ENCODE measurements at places on chromosomes 3 and 15. TPM values are rescaled to one million over a fixed set of nuclear protein-coding genes. Genes with fewer than 3 reads are reported as not detected.

- DNase-seq, result no peak
Observed at GRCh38 chr3:181727341-181728032, 15.8 kb downstream of the SOX2 start.

DNA sequence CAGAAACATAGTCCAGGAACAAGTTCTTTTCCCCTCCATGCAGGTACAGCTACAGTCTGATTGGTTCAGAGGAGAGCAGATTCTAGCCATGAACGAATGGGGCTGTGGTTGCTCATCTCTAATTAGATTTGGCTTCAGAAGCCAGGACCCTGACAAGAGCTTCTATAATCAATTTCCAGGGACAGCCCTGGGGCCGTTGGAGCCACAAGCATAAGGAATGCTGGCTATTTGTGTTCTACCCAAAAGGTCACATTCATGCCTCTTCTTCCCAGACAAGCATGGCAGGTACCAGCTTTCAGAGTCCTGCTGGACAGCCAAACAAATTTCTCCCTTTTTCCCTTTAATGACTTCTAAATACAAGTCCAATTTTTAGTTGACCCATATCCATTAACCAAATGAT is 215.5 kb upstream of the LRTM1 start:
- no peak for DNase-seq

GRCh38 chr3:65484964-65485363 is 553.8 kb downstream of the MAGI1 start:
- DNase-seq, result no peak

DNA sequence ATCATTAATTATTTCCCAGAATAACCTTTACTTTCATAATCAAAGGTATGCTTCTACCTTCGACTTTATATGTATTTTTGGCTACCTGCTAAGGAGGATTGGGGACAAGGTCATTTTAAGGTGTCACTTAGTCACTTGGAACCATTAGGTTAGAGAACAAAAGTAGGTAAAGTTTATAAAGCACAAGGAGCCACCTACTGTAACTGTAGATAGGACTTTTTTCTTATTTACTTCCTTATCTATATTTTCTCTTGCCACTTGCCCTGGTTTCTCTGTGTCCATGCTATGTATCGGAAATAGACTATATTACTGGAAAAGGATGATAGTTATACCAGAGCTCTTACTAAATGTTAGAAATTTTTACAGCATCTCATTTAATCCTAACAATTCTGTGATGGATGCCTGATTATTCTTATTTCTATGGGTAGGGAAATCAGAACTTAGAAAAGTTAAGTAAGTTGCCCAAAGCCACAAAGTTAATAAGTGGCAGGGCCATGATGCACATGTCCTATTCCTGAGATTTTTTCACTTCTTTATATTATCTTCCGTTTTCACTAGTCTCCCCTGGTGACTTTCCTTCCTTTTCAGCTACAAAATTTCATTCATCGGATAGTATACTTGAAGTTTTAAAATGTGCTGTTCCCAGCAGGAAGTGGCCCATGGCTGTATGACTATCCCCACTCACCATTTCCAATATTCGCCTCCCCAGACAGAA is 132.5 kb downstream of the CMSS1 start:
- no peak for DNase-seq

- DNase-seq, result no peak
Observed at GRCh38 chr3:31891876-31892455, 89.1 kb downstream of the OSBPL10 start.

GRCh38 chr3:183844606-183845005 is 19.2 kb upstream of the MAP6D1 start:
- no peak for DNase-seq

DNA sequence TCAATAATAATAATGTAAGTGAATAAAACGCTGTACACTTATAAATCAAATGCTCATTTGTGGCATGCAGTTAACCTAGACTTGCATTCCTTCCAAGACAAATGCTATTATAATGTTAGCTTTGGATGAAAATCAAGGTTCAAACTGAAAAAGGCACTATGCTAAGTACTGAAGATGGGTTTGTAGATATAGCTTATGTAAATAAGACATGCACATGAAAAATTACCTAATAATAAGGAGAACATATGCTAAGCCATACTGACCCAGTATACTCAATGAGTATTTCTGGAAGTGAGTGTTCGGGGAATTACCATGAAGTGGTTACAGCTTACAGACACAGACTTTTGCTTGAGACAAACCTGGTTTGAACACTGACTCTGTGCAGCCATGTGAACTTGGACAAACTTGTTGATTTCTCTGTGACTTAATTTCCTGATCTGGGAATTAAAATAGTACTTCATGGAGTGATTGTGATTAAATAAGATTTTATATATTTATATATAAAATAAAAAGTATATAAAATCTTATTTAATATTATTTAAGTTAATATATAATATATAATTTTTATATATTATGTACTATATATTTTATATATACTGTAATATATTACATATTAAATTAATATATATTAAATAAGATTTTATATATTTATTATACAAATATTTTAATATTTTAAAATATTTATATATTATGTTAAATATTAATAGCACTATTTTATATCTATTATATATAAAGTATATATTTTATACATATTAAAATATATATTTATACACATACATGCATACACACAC is 159.2 kb downstream of the ZPLD1 start:
- DNase-seq, result no peak

MED12L gene
- 0.60 TPM for total RNA-seq
